ENCODE measurements at places on chromosomes 1 and 21.
A peak's percentile ranks its signal among the peaks of the same experiment; 100 is the strongest.

DNA sequence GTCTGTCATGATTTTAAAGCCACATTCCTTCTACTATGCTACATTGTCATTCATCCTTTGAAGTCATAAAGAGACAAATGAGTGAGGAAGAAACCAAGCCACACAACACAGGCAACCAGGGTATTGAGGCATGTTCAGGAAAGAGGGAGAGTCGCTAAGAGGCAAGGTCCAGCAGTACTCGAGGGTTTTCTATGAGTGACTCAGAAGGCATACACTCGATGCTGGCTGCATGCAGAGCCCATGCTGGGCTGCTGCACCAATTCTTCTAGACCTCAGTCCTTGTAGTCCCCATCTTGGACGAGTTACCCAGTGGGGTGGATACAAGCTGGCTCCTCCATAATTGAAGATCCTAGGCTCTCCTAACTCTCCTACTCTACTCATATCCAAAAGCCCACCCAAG is 57.6 kb downstream of the OLFML2B start:
- no peak for DNase-seq

DNA sequence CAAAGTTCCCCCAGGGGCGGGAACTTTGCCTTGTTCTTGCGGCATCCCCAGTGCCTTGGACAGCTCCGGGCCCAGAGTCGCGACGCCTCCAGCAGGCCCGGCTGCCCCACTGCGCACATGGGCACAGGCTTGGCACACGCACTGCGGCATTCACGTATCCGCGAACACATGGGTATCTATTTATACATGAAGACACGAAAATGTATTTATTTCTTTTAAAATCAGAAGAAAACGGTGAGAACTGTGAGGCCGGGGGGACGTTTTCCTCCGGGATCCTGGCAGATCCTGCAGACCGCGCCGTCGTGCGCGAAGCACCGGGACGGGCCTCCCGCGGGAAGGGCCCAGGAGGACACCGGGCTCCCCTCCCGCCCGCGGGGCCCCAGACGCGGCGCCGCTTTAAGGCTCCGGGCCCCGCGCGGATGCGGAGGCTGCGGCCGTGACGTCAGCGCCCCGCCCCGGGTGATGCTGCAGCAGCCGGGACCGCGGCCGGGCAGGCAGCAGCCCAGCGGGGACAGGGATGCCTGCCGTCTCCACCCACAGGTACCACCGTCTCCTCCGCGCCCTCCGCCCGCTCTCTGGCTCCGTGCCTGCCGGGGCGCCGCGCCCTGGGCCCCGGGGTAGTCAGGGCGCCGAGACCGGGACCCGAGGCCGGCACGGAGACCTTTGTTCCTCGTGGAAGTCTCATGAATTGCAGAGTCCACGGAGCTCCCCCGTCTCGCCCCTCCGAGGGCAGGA is at the start of gene SLC45A1:
Gene SLC45A1 (plus strand): TSS at position 468 of the 735 bp plus-strand sequence. CDS start 6,216 bp downstream, outside the sequence.
- DNase-seq, result no peak

DNA sequence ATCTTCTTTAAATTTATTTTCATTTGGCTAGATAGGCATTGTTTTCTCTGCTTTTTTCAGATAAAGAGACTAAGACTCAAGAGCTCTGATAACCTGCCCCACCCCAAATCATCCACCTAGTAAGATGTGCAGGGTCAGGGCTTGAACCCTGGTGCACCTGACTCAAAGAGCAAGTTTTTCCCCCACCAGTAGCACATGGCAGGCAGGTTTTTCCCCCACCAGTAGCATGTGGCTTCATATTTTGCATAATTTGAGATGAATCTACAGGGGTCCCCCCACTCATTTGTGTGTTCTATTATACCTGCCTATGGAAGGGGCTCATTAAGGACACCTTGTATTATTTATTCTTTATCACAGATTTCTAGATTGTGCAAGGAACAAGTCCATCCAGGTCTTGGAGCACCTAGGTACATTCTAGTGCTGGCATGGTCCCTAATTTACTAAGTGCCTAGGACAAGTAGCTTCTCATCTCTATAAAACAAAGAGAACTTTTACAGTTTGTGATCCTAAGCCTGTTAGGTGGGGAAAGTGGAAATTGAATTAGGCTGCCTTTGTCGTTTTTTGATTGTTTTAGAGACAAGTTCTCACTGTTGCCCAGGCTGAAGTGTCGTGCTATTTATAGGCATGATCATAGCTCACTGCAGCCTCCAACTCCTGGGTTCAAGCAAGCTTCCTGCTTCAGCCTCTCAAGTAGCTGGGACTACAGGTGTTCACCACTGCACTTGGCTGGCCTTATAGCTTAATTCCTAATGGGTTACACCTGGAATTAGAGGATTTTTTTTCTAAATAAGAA is 13.2 kb upstream of the CTSE start:
- no peak for DNase-seq

DNA sequence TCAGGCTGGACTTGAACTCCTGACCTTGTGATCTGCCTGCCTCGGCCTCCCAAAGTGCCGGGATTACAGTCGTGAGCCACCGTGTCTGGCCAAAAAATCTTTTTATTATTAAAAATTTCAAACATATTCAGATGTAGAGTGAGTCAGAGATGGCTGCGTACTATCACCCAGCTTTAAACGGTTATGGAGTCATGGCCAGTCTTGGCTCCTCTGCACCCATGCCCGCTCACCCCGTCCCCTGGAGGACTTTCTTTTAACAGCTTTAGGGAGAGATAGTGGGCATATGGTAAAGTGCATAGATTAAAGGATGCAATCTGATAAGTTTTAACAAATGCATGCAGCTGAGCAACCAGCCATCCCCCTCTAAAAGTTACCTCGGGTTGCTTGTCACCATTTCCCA is 51.8 kb downstream of the TNFRSF8 start:
- DNase-seq, result no peak

GRCh38 chr1:8039071-8039470 is 13.0 kb upstream of the ERRFI1 start:
- no peak for DNase-seq

DNA sequence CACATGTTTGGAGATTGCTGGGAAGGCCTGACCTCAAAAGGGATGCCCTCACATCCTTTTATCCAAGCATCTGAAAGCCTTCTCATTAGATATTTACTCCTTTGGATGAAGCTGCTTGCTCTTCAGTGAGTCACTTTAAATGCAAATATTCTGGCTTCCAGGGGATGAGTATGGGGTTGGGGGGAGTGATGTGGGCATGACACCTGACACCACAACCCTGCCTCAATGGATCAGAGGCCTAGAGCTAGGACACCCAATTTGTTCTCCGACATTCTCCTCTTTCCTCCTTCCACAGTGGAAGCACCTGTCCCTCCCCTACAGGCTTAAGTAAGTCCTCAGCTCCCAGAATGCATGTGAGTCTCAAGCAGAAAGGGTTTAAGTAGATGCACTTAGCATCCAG is 238.3 kb downstream of the OMA1 start:
- no peak for DNase-seq

- peak; percentile 44 for DNase-seq
Measured at GRCh38 chr1:147494998-147495580, 46.2 kb upstream of the BCL9 start.

DNA sequence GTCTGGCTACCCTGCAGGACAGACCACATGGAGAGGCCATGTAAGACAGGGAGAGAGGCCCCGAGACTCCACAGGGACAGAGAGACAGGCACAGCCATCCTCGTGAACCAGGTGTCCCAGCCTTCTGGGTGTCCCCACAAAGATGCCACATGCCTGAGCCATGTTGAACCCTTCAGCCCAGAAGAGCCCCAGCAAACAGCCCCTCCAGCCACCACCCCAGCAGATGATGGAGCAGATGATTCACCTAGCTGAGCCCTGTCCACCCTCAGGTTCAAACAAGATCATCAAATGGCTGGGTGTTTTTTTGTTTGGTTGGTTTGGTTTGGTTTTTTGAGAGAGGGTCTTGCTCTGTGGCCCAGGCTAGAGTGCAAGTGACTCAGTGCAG is 78.7 kb downstream of the DHRS3 start:
- no peak for DNase-seq

DNA sequence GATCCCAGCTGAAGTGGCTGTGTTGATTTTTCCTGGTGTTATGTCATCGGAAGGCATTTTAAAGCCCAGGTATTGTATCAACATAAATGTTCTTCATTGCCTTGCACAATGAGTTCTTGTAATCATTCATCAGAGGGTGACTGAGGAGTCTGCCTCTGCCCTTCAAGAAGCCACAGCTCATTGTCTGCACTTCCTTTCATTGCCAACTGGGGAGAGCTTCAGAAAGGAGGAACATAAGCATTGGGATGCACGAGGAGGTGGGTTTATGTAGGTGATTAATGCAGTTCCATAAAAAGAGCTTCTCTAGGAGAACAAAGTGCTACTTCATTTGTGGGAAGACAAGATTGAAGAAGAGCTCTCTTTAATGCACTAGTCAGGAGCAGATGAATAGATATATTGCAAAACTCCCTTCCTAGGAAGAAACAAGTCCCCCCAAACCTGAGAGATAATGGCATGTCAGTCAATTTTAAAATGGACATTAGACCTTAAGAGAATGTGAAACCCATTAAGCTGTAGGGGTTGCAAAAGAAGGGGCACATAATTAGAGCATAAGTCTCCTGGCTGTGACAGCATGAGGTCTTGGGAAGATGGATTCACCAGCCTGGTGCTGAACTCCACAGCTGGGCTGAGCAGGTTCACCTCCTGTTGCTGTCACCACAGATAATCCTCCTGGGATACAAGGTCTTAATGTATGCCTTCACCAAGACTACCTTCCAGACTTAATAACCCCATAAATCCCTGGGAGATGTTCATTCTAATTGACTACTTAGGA is 124.6 kb downstream of the BACH1 start:
- DNase-seq, result no peak

DNA sequence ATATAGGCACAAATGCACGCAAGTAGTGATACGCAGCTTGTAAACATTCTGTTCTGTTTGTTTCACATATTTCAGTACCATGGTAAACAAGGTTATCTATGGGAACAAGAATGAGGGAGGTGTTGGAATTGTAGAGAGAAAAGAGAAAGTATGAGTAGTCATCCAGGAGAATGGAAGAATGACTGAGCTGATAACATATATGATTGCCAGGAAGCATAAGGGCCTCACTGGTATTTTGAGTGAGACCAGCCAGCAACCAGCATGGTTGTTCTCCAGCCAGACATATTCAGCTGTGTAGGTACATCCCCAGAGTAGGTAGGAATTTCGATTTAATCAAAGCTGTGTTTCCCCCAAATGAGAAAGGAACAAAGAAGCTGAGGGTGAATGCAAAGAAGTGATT is 58.9 kb upstream of the ARTN start:
- DNase-seq, result no peak

- DNase-seq, result no peak
Measured at GRCh38 chr1:220879509-220880361, 492 bp downstream of the HLX start.

DNA sequence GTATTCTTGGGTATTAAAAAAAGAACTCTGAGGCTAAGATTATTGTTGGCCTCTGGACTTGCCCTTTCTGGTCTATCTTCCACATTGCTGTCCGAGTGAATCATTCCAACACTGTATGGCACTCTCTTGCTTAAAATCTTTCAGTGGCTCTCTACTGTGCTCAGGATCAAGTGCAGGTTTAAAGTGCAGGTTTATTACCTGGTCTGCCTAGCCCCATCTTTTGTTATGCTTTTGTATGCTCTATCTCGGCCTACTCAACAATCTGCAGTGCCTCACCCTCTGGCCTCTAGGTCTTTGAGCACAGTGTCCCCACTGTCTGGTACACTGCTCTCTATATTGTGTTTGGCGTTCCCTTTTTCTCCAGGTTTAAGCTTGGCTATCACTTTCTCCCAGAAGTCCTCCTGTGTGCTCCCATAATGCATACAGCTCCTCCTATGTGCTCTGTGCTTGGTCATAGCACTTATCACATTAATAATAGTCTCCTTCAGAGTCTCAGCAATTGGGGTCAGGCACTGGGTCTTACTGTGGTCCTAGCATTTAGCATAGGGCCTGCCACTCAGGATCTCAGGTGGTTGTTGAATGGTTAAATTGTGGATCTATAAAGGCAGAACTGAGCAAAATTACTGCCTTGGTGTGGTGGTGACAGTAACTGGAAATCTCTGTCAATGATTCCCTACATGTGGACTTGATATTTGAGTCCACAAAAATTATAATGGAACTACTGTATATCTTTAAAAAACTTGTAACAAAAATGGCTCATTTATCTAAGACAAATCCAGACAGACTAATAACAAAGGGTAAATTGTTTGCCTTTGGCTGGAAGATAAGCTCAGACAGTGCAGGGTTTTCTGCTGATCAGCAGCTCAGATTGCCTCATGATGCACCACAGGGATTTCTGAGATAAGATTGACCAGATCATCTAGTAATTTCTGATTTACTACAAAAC is 10.6 kb upstream of the LDLRAD1 start:
- no peak for DNase-seq

DNA sequence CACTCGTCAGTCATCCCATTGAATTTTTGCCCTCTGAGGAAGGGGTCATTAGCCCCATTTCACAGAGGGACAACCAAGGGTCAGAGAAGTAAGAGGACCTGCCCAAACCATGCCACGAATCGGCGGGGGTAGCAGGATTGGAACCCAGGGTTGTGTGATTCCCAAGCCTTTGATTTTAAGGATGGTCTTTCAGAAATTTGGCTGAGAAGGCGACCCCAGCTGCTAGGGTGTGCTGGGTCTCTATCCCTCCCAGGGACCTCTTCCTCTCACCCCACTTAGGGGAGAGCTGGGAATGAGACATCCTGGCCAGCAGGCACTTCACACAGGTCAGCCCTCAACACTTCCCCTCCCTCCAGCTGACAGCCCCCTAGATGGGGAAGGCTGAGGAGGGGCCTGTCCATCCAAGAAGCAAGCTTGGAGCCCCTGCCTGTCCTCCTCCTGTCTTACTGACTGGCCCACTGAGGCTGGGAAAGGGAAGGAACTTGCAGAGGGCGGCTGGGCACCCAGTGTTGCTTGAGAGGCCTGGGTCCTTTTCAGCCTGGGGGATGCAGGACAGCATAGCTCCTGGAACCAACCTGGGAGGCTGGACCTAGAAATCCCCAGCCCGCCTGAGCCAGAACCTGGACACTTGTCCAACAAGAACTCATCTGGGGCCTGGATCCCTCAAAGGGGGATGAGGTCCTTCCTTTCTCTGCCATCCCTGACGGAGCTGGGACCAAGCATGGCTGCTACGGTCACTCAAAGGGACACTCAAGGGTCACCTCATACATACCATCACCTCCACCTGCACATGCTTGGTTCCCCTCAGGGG is 1.7 kb downstream of the SDC3 start:
- no peak for DNase-seq

Data from AML-193 (cell line).